ENCODE measurements at places on chromosomes 4 and X.

DNA sequence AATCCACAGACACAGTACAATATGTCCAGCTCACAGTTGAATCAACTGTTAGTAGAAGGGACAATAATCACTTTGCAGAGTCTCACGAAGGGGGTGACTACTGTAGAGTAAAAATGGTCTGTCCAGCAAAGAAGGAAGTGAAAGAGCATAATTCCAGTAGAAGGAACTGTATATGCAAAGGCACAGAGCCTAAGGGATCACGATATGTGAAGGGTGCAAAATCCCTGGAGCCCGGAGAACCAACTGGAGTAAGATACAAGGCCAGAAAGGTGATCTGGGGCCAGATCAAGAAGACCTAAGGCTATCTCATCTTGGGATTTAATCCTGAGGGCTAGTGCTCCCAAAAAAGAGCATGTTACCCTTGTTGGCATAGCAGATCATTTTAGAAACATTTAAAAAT lies 192.7 kb upstream of the LDB2 start:
- no peak for DNase-seq

GRCh38 chr4:7394681-7395451 lies 39.9 kb downstream of the PSAPL1 start:
- DNase-seq, result no peak

- no peak for DNase-seq
Measured at GRCh38 chr4:183256756-183257385, 63.2 kb downstream of the CLDN22 start.

DNA sequence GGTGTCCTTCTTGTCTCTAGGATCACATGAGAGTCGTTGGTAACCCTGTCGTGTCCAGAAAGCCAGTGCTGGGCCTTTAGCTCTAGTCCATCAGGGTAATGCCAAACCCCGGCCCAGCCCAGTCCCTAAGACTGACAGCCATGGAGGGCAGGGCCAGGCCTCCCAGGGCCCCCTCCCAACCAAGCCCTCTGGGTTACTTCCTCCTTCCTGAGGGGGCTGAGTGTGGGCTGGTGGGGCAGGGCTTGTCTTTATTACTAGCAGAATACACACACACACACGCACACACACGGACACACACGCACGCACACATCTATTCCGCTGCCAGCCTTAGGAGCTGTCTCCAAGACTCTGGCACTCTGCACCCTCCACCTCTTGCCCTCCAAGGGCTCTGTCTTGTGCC lies 35.6 kb upstream of the CDKN2AIP start:
- DNase-seq, result no peak

DNA sequence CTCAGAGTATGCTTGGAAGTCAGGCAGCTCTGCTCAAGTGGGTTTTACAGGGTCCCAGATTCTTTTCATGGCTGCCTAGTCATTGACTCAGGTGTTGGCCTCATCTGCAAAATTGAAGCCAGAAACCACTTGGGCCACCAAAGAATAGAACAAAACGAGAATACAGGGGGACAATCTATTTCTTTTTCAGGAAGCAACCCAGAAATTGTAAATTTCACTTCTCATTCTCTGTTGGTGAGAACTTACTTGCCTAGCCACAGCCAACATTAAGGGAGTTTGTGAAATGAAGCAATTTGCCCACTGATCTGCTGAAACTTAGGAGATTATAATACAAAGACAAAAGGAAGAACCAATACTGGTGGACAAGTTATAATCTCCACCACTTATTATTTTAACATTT lies 8.6 kb upstream of the TKTL2 start:
- DNase-seq, result no peak

DNA sequence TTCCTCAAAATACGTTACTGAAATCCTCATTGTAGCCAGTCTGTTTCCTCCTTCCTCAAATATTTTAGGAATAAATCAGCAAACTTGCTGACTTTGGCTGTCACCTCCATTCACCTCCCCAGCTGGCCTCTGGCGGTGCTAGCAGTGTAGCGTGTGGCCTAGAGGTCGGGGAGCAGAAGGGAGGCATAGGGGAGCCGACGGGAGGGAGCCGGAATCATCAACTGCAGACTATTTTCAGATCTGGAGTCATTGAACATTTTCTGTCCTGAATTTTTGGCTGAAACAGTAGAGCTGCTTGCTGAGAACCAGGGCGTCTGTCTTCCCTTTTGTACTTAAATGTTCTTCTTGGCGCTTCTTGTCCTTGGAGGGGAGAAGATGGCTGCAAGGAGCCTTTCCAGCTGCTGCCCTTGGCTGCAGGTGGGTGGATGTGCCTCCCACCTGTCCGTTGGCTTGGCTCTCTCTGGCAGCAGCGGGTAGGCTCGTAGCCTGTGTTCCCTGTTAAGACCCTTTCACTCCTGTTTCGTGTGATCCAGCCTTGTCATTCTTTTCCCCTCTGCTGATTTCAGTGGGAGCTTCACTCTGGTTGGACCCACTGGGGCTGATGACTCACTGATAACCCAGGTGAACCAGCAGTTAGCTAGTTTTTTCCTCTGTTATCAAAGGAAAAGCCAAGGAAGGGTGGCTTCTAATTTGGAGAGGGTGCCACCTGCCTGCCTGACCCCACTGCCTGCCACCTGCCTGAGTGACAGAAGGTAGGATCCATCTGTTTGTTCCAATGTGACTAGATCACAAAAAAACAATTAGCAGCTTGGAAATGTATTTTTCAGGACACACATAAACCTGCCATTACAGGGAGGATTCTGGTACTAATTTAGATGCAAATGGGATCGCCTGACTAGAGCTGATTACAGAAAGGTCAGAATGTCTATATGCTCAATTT lies 135.9 kb downstream of the GATB start:
- DNase-seq, result no peak

- DNase-seq, result no peak
Measured at GRCh38 chr4:69058410-69059059, 37.7 kb upstream of the UGT2B7 start.

GRCh38 chr4:182955411-182955810 lies 38.2 kb upstream of the DCTD start:
- DNase-seq, result no peak

DNA sequence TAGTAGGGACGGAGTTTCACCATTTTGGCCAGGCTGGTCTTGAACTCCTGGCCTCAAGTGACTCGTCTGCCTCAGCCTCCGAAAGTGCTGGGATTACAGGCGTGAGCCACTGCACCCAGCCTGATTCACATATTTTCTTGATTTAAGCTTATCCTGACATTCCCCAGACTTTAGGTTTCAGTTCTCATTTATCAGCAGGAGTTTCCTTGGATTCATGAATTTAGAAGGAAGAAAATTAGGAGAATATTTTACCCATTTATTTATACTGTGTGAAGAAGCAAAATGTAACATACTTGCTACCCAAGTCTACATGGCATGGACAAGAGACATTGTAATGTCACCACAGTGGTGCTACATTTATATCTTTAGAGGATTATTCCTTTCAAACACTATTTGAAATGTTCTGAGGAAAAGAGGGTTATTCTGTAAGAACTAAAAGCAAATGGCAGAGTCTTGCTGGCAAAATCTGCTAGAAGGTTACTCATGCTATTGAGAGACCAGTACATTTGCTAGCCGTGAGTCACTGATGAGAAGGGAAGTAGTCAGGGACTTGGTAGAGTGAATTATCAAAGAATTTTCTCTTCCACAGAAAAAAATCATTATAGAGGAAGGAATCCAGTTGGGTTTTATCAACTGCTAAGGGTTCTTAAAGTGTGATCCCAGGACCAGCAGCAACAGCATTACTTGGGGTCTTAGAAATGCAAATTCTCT lies 26.1 kb upstream of the CFAP299 start:
- DNase-seq, result no peak

DNA sequence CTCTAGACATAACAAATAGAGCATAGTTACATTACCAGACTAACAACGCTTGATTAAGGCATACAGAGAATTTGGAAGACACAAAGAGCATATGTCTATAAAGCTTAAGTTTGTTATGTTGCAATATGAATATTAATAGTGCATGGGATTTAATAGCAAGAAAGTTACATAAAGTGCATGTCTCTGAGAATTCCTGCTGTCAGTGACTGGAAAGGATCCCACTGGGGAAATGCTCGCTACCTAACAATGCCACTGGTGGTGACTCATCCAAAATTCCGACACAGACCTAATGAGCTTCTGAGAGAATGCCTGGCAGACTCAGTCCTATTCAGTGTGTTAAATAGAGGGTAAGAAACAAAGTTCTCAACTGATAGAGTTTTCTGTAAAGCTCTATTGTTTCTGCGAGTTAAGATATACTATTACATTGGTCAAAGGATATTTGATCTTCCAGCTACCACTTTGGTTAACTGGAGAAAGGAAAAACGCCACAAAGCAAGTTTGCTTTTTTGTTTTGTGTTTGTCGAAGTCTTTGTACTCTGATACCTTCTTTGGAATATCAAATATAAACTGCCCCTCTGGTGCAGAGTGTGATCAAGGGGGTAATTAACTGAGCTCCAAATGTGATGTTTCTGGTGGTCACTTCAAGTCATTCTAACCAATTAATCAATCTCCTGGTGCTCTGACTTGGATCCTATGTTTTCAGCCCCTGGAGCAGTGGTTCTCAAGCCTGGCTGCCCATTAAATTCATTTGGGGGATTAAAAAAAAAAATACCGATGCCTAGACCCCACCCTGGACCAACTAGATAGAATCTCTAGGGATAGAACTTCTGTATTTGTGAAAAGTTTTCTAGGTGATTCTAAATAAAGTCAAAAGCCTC lies 107.9 kb downstream of the PALLD start:
- DNase-seq, result no peak

DNA sequence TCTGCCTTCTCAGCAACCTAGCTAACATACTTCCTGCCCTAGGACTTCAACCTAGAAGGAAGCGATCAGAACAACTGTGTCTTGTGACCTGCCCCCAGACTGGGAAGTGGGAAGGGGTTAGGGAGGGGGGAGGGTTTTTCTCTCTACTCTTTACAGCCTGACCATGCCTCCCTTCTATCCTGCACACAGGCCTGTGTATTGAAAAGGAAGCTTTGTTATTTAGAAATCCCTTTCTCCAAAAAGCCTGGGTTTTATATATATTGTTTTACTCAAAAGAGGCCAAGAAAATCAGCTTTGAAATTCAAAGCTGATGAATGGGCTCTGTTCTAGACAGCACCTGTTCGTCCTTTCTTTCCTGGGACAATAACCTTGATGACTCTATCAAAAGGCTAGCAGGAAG lies 35.2 kb upstream of the SMS start:
- no peak for DNase-seq
